ENCODE measurements at places on chromosomes 12 and 14. TPM values are rescaled to one million over a fixed set of nuclear protein-coding genes. Genes with fewer than 3 reads are reported as not detected.

The TMEM121 gene
- total RNA-seq: 8.4 TPM

The TXNDC16 gene
- 3.2 TPM for total RNA-seq

The INHBC gene
- total RNA-seq: not detected

DNA sequence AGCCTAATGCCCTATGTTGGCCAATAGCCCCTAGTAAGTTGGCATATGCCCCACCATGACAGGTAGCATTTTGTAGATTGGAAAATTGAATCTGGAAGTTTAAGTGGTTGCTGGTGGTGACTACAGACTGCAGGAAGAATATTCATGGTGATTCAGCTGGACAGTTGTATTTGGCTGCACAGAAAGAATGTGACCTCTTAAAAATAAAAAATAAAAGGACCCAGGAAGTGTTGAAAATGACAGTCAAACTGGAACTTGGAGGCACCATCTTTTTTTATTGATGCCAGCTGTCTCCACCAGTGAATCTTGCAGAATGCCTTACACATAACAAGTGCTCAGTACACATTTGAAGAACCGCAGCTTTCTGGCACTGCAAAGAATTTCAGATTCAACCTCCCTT lies 73.9 kb downstream of the PRMT8 start:
- no peak for DNase-seq

The SINHCAF gene
- 74.6 TPM for total RNA-seq

The CDK17 gene
- total RNA-seq: 273 TPM

DNA sequence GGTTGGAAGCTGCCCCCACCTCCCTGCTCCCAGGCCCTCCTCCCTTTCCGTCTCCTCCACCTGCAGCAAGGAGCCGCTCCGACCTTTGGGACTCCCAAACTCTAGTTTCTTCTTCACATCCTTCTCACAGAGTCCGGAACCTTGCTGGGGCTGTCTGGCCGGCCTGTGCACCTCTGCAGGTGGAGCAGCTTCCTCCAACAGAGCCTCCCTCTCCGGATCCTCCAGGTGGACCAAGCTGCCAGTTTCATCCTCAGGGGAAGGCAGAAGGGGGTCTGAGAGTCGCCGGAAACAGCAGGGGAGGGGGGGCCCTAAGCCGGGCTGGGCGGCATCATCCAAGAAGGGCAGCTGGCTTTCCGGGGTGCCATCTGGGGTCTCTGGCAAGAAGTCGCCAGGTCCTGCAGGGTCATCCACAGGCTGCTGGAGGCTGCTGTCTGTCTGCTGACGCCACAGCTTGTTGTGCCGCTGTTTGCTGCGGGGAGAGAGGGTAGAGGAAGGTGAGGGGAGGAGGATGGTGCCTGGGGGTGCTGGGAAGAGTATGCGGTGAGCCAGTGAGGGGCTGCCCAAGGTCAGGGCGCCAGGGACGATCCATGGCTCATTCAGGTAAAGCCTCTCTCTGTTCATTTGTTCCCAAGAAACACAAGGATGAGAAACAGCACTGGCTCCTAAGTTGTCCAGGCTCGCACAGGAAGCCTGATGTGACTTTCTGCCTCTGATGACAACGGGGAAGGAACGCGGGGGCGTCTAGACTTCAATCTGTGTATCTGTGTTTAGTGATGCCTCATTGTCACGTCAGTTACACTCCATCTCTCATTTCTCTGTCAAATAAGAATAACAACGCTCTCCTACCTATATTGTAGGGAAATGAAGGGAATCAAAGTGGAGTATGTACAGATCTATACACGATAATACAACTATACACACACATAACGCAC lies 61.3 kb upstream of the CORO1C start:
- DNase-seq: no peak

DNA sequence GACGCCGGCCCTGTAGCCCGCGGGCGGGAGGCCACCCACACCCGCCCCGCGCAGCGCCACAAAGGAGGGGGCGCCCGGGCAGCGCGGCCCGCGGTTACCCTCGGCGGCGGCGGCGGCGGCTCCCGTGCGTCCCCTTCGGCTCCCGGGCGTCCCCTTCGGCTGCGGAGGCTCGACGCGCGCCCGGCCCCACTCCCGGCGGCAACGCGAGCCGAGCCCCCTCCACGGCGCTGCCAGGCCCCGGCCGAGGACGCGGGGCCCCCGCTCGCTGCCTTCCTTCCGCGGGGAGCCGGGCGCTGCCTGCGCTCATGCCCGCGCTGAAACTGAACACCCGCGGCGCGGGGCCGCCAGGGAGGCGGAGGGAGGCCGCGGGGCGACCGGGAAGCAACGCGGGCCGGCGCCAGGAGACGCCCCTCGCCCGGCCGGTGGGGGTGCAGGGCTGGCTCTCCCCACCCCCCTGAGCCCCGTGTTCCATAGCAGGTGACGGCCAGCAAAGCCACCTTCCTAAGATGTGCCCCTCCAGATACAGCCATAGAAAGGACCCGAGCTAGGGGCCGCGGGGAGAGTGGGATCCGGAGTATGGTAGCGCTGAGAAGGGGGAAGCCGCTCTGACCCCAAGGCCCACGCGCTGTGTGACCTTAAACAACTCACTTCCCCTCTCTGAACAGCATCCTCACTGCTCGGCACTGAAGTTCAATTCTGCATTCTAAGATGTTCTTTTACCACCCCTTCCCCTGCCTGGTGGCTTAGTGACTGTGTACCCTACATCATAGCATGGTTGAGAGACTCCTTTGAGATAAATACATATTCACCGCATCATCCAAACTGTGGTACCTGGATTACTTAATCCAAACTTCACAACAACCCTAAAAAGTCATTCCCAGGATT lies 42.8 kb downstream of the KDM2B start:
- no peak for DNase-seq

GRCh38 chr12:20482491-20483054 lies 114.2 kb downstream of the PDE3A start:
- no peak for DNase-seq

DNA sequence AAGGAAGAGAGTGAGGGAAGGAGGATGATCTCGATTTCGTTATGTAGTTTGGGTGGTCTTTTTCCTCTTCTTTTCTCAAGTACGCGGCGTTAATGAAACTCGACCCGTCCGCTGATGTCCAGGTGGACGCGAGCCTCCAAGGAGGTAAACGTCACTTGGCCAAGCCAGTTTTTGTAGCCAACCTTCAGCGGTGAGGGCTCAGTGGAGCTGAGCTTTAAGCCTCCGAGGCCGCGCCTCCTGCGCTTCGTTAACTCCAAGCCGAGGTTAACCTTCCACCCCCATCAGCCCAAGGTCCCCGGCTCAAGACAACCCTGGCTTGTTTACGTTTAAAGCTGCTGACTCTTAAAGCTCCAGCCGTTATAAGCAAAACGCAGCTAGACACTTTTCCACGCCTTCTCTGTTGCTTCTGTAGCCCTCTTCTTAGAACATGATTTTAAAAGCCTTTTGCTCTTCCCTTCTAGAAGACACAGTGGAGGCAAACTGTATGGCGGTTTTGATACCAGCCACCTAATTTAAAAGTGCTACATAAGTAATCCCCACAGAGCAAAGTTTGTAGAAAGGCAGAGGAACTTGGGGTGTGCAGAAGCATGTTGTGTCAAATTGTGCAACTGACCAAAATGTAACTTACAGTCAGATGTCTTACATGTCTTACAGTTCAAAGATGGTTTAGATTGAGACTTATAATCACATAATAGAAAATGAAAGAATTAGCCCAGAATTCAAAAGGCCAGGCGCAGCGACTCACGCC lies 923 bp upstream of the ITPR2 start:
- DNase-seq: no peak

- no peak for DNase-seq
Observed at GRCh38 chr14:57640036-57640435, 146.4 kb upstream of the CCDC198 start.

The MDP1 gene
- 13.1 TPM for total RNA-seq

GRCh38 chr12:16606201-16606849 lies 363 bp upstream of the LMO3 start:
- no peak for DNase-seq
